ENCODE measurements at places on chromosomes 1 and 21.

GRCh38 chr1:73701826-73702225 lies 496.1 kb downstream of the LRRIQ3 start:
- DNase-seq = no peak

- no peak for DNase-seq
Observed at GRCh38 chr1:52439976-52440375, 35.6 kb downstream of the PRPF38A start.

GRCh38 chr1:2014741-2015735 lies 4.1 kb upstream of the GABRD start:
- no peak for DNase-seq

GRCh38 chr1:57348921-57349320 lies 74.9 kb downstream of the DAB1 start:
- no peak for DNase-seq

DNA sequence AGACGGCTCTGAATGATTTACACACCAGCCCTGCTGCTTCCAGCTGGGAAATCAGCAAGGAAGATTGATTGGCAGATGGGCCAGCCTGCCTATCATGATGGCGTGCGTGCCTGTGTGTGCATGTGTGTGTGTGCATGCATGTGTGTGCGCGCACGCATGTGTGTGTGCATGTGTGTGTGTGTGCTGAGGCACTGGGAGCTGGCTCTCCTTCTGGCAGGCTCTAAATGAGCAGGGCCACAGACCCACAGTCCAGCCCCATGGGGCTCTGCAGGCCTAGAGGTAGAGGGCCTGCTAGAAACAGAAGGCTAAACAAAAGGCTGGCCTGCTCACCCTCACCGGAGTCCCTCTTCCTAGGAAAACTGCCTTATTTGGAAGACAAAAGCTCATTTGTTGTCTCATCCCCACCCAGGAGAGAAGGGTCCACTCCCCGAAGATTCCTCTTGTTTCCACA lies 6.0 kb downstream of the KLHDC8A start:
- no peak for DNase-seq

All from activated naive CD8-positive, alpha-beta T cell treated with anti-CD3 and anti-CD28 coated beads, Interleukin-2, amount 50 U/mL, for 16 hours (primary cell).